ENCODE measurements at places on chromosomes 13 and 19.

- DNase-seq = no peak
Observed at GRCh38 chr19:1765904-1766799, 12.8 kb downstream of the ONECUT3 start.

DNA sequence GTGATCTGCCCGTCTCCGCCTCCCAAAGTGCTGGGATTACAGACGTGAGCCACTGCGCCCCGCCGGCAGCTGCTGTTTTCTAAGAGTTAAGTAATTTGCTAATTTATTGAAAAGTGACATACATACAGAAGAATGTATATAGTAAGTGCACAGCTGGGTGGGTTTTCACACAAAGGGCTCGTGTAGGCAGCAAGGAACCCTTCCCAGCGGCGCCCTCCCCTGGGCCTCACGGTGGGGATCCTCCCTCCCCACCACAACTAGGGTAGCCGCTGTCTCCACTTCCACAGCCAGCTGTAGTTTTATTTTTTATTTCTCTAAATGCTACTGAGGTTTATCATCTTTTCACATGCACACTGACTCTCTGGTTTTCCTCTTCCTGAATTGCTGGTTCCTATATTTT is 64.9 kb downstream of the CRYL1 start:
- DNase-seq = no peak

GRCh38 chr19:30674656-30675055 is 302.5 kb downstream of the ZNF536 start:
- no peak for DNase-seq

DNA sequence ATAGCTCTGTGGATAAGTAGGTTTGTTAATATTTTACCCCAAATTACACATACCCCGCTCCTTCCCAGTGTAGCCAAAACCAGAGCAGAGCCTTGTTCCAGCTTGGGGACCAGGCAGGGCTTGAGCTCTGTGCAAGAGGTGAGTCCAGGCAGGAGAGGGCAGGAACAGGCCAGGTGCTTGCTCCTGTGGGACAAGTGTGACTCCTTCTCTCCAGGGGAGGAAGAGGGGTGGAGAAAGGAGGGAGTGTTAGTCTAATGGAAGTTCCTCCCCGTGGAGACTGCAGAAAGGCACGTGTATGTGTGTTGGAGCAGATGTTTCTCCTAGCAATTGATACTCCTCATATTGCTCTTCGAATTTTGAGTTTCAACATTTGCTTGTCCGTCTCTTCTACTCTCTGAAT is 201.0 kb downstream of the FGF9 start:
- DNase-seq = no peak

DNA sequence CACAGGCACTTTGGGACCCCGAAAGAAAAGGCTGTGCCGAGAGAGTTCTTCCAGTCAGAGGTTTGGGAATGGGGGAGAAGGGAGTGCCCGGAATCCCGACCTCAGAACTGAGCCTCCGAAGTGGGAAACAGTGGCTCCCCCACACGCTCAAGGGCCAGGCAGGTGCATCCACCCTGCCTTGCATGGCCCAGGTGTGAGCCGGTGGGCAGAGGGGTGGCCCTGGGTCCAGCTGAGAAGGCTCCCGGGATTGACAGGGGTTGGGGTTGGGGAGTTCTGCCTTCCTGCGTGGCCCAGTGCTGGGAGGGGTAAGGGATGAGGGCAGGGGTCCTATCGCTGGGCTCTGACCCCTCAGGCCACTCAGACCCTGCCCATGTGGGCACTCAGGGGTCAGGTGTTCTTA is 163.5 kb upstream of the TUBA3C start:
- no peak for DNase-seq

DNA sequence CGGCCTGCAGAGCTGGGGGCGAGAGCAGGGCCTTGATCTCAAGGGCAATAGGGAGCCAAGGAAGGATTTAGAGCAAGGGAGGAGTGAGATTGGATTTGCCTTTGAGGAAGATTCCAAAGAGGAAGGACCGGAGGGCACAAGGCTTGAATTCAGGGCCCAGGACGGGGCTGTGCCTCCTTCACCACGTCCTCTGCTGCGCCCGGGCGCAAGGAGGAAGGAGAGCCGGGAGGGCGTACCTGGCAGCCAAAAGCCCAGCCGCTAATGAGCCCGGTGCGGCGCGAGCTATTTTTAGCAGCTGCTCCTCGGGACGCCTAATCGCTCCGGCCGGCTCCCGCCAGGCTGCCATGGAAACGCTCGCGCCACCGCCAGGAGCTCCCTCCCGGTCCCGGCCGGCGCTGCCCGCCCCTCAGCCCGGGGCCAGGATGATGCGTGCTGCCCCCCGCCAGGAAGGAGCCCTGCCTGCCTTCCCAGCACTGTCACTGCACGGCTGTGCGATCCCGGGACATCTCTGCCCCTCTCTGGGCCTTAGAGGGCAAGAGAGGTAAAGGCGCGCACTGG is 31.3 kb downstream of the TINCR start:
- peak; percentile 56 for DNase-seq
